Suppressor macrophage treated with lipopolysaccharide for 4 hours (primary cell): ENCODE measurements at places on chromosomes 5 and 9.
A peak's percentile ranks its signal among the peaks of the same experiment; 100 is the strongest.

DNA sequence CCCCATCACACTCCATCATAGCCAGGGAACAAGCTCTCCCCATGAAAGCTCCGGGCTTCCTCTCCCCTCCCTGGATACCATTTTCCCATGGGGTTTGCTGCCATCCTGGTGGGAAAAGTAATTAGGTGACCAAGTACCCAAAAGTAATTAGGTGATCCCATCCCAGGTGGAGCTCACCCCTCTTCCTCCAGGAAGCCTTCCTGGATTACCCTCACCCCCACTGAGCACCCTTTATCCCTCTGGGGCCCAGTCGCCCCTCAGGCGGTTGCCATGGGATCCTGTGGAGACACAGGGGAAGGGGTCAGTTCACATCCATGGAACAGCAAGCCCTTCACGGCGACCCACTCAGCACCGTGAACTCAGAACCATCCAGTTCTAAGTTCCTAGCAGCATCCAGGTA, 74.8 kb upstream of the RAPGEF1 start:
- no peak for DNase-seq

- no peak for DNase-seq
Observed at GRCh38 chr9:37761511-37761910, 7.9 kb downstream of the TRMT10B start.

DNA sequence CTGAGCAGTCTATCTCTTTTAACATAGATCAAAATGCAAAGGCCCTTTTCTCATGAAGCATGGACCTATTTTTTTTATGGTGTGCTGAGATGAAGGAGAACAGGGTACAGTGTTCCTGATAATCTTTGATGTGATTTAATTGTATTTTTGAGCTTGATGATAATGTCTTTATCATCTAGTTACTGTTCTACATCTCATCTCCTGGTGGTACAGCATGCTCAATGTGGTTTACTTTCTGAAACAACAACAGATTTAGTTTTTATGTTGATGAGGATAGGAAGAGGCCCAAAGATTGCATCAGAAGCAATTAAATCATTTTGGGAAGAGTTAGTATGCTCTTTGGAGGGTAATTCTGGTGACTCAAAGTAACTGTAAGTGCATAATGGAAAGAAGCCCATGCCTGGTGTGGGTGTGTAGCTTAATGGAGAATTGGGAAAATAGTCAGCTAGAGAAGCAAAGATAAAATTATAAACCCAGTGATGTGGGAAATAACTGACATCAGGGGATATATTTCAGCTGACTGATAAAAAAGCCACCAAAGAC, 123.0 kb upstream of the KCNN2 start:
- DNase-seq = no peak

DNA sequence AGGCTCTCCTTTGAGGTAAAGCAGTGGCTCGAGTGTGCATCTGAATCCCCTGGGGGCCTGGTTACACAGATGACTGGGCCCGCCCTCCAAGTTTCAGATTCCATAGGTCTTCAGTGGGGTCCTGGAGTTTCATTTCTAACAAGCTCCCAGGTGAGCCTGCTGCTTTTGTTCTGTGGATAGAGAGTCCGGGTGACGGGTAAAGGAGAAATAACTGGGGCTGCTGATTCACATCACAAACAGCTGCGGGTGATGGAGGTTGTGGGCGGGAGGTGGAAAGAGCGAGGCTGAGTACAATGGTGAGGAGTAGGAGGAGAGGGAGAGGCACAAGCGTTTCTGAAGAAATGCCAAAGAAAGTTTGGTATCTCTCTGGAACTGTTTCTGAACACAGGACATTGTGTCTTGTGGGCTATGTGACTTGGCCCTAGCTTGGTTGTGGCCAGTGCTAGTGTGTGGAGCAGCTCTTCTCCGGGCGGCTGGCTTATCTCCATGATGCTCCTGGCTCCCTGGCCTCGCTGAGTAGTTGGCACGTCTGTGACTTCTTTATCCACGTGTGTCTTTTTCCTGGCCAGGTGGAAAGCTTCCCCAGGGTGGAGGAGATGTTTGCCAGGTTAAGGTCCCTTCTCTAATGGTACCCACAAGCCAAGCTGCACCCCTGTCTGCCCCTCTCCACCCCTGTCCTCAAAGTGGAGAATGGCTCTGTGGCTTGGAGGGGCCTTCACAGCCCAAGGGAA, 61.7 kb downstream of the HSPA4 start:
- no peak for DNase-seq

- no peak for DNase-seq
Observed at GRCh38 chr5:109180668-109181067, 229.1 kb downstream of the PJA2 start.

GRCh38 chr9:85156652-85157051, 487.1 kb downstream of the NTRK2 start:
- DNase-seq = no peak

DNA sequence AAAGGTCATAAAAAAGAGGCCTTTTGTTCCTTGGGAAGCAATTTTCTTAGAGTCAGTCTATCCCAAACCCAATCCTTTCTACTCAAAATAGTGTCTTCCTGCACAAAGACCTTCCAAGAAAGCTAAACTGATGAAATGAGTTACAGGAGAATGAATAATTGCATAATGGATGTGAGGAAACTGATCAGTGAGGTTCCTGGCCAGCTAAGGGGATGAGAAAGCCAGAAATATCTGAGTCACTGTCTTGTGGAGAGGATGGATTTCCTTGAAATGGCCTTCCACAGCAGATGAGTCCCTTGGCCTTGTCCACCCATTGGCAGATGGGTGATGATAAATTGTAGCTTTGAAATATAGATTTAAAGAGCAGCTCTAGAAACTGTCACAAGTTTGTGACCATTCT, 756.1 kb downstream of the DNAH5 start:
- peak; percentile 48 for DNase-seq

- no peak for DNase-seq
Observed at GRCh38 chr5:26237489-26237888, 800.9 kb downstream of the CDH9 start.

- DNase-seq = no peak
Observed at GRCh38 chr5:124891179-124891578, 144.7 kb upstream of the ZNF608 start.

GRCh38 chr5:91307048-91307447, 76.1 kb downstream of the ARRDC3 start:
- no peak for DNase-seq

DNA sequence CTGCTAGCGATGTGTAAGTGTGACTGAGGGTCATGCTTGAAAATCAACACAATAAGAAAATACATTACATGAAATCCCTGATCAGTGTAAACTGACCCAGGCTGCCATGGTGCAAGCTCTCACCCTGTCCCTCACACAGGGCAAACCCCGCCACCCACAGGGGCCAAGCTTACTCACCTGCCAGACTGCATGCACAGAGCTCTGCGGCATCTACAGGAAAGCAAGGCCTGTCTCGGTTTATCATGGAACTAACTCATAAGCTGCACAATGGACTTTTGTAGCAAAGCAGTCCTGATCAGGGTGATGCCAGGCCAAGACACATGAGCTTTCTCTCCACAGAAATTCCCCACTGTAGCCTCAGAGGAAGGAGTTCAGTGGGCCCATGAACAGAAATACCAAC, 9.7 kb downstream of the IPPK start:
- DNase-seq = no peak

DNA sequence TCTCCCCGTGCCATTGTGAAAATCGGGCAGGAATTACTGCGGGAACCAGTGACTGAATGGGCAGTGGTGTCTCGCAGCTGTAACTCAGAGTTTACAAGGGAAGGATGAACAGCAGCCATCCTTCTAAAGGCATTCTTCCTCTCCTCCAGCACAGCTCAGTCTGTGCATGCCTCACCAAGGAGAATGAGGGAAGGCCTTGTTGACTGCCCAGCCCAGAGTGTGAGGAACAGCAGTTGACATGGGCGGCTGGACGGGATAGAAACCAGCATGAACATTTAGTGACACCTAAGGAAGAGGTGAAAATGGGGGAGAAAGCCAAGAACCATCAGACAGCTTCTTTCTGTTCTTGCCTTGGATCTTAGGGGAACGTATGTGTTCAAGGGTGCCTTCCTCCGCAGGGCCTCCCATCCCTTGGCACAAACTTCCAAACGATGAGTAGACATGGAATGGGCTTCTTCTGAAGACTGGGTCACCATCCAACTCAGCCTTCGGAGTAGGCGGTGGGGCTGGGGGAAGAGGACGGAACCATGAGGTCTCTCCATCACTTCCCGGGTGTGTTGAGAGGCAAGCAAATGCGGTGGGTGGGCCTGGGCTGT, 887 bp upstream of the PDE8B start:
- DNase-seq = no peak

DNA sequence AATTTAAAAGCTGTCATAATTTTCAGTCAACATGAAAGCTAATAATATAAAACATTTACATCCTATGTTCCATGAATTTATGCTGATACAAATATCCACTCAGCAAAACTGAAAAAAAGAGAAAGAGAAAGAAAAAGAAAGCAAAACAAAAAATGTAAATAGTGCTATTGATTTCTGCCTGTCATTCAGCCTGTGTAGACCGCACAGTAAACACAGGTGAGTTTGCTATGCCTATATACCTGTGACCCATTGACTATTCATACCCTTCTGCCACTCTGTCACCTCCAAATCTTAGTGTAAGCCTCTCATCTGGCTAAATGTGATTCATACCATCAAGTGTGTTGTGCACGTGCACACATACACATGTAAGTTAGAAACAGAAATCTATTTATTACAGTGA, 359.0 kb upstream of the RORB start:
- no peak for DNase-seq

- DNase-seq = no peak
Observed at GRCh38 chr5:154345255-154345952, 100.4 kb upstream of the SAP30L start.

DNA sequence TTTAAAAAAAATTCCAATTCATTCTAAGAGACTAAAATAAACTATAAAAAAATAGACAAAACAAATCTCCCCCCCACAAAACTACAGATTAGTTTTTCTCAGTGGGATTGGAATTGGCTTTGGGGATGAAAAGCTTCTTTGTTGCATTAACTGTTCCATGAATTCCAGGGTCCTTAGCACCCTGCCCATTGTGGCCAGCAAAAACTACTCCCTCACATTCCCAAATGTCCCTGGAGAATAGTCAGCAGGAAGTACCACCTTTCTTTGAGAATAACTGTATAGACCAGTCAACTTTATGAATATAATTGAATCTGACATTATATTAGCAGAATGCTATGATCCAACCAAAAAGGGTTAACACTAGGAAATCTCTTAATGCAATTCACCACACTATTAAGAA, 147.9 kb downstream of the LPAR1 start:
- no peak for DNase-seq

GRCh38 chr5:142929587-142929986, 159.4 kb downstream of the ARHGAP26 start:
- DNase-seq = peak; percentile 24

GRCh38 chr5:24232929-24233498, 411.8 kb downstream of the CDH10 start:
- no peak for DNase-seq

DNA sequence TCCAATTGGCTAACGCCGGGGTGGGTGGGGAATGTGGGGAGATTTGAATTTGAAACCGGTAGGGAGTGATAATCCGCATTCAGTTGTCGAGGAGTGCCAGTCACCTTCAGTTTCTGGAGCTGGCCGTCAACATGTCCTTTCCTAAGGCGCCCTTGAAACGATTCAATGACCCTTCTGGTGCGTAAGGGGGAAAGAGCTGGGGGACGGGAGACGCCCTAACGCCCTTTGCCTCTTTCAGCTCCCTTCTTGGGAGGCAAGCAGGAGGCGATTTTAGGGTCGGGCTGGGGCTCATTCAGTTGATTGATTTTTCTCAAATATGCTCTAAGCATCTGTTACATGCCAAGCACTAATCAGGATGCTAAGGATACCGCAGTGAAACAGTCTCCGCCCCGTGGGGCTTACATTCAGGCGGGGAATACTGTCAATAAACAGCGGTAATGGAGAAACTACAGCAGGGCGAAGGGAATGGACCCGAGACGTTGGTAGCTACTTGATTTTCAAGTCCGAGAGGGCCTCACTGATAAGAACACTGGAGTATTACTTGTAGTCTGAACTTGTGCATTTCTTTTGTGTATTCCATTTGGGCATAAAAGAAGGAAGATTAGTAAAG, at the start of gene HMMR:
TSS of gene HMMR (plus strand) at position 71 of the 610 bp plus-strand sequence. CDS start at position 132, 61 bp downstream.
- peak; percentile 5 for DNase-seq

- DNase-seq = no peak
Observed at GRCh38 chr5:314676-315487, 6.6 kb upstream of the AHRR start.

DNA sequence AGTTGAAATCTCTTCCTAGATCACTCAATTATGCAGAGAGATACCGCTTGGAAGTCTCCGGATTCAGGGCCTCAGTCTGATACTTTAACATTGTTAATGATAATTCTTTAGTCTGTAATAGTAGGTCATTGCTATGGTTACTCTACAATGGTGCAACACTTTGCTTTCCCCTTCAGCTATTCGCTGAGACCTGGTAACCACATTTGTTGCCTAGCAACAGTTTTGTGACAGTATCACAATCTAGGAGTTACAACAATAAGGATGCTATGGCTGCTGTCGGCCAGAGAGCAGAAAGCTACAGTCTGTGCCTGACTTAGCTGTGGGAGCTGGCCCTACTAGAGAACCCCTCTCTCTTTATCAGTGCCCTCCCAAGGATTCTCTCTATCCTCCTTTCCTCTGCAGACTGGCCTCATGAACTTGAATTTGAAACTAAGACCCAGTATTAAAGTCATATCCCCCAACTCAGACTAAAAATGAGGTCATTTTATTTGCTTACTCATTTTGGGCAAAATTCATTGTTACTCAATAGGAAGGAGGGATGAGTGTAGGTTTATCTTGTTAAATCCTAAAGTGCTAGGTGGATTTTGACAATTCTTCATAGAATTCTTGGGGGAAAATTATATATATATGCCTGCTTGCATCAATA, 39.3 kb downstream of the NR2F1 start:
- no peak for DNase-seq

- no peak for DNase-seq
Observed at GRCh38 chr5:63032343-63032742, 453.7 kb downstream of the LRRC70 start.

GRCh38 chr9:450561-450960, 235.9 kb downstream of the DOCK8 start:
- no peak for DNase-seq

DNA sequence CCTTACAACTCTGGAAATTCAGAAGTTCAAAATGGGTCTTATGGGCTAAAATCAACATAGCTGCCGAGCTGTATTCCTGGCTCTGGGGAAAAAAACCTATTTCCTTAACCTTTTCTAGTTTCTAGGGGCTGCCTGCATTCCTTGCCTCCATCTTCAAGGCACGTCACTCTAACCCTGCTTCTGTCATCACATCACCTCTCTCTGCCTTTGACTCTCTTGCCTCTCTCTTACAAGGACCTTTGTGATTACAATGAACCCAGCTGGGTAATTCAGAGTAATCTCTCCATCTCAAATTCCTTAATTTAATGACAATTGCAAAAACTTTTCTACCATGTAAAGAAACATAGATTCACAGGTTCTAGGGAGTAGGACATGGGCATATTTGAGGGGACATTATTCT, 103.1 kb upstream of the SMC2 start:
- DNase-seq = no peak
